Stimulated activated CD4-positive, alpha-beta T cell treated with anti-CD3 and anti-CD28 coated beads, Interleukin-1b, Interleukin-23, amount 100 ng/mL, for 48 hours (primary cell): ENCODE measurements at places on chromosomes 16 and 17.

DNA sequence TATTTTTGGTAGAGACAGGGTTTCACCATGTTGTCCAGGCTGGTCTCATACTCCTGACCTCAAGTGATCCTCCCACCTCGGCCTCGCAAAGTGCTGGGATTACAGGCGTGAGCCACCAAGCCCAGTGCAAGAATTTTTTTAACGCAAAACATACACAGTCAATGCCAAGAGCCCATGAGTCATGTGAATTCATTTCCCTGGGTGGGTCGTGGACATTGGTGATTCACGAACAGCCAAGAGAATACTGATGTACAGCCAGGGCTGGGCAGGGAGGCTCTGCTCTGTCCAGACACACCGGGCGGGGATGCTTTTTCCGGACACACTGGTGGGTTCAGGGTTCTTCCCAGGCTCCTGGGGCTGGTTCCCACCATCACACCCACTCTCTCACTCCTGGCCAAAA is 17.7 kb downstream of the SLC38A8 start:
- DNase-seq: no peak

DNA sequence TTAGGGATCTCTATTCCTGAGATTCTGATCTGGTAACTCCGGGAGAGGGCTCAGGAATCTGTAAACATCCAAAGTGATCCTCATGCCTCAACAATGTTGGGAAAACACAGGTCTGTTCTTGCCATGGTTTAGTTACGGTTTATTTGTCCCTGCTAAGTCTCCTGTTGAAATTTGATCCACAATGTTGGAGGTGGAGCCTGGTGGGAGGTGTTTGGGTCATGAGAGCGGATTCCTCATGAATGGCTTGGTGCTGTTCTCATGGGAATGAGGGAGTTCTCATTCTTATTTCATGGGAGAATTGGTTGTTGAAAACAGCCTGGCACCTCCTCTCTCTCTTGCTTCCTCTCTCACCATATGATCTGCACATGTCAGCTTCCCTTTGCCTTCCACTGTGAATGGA is 608.6 kb upstream of the GOT2 start:
- no peak for DNase-seq

GRCh38 chr17:64661976-64662773 is at the start of gene SMURF2:
Gene SMURF2 (minus strand): TSS chr17:64662307. CDS start chr17:64661880, 427 bp downstream.
- DNase-seq: peak; percentile 75

- peak; percentile 75 for DNase-seq
These were observed 41.5 kb downstream of the CD300LF start for GRCh38 chr17:74671031-74671771.

DNA sequence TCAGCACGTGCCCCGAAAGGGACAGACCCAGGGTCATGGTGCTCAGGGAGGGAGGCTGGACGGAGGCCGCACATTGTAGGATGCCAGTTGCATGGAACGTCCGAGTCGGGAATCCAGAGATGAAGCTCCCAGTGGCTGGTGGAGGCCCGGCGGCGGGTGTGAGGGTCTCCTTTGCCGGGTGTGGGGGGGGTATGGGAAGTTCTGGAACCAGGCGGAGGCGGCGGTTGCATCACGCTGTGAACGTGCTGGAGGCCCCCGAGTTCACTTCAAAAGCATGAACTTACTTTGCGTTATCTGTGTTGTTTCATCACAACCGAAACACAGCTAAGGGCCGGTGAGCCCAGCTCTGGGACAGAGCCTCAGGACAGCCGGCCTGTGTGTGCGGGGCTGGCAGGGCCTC is 73.4 kb upstream of the GNG13 start:
- no peak for DNase-seq

DNA sequence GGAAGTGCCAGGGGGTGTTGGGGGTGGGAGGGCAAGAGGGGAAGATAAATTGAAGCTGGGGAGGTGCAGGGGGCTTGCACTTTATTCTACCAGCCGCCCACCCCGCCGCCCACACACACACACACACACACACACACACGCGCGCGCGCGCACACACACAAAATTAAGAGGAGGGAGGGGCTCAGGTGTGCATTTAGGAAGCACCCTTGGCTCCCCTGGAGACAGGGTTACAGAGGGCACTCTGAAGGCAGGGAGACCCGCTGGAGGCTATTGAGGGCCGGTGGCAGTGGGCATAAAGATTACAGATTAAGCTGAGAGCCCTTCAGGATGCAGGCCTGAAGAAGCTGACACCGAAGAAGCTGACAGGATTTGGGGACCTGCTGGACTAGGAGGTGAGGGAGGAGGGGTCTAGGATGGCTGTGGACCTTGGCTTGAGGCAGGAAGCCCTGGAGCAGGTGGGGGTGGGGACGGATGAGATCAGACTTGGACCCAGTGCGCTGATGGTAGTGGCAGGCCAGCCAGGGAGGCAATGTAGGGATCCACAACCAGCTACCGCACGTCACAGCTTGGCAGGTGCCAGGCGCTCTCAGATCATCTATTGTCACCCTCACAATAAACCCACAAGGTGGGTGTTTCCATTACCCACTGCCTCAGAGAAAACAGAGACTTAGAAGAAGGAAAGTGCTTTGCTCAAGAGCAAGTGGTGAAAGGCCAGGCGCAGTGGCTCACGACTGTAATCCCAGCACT is 772 bp upstream of the SAMD14 start:
- no peak for DNase-seq

- DNase-seq: no peak
These were observed 549.9 kb upstream of the CDH5 start for GRCh38 chr16:65816556-65816955.

- no peak for DNase-seq
These were observed 4.6 kb downstream of the NIP7 start for GRCh38 chr16:69344171-69344570.

DNA sequence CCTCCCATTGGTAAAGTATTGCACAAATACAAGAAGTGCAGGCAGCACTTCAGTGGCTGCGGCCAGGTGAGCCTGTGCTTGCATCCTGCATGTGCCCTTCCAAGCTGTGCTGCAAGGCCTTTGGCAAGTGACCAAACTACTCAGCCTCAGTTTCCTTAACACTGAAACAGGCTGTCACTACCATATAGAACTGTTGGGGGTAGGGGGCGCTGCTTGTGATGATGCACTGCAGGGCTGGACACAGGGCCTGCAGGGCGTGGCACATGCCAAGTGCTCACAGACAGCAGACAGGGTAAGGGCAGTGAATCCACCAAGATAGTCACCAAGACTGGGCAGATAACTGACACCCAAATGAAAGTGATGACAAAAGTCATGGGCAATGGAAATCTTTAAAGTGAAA is 65.6 kb upstream of the SREBF1 start:
- no peak for DNase-seq

DNA sequence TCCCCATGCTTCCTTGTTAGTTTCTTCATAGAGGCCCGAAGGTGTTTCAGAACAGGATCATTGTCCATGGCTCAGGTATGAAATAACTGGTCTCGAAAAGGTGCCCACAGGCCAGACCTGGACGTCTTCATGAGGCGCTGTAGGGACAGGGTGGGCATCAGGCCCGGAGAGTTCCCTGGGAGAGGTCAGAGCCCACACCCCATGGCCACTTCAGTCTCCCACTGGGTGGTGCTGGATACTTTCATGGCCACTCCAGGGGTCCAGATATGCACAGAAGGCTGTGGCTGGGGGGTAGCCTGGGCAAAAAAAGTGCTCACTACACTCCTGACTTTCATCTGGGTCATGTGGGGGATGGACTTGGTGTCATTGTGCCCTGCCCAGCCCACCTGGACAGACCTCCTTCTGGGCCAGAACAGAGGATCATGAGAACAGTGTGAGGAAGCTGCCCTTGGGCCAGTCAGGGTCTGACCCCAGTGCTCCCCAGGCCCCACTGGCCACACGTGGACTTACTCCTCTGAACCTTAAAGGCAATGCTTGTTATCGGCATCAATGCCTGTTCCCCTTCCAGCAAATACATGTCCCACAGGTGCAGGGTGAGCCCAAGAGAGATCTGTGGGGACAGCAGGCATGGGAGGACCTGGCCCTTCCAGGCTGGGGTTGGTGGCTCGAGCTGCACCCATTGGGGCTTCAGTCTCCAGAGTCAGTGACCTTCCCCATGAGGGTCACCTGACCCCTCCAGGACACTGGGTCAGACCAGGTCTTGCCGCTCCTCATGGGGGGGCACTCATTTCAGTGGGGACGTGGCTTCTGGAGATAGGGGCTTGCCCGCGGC is 36.9 kb downstream of the LGALS9 start:
- DNase-seq: no peak

DNA sequence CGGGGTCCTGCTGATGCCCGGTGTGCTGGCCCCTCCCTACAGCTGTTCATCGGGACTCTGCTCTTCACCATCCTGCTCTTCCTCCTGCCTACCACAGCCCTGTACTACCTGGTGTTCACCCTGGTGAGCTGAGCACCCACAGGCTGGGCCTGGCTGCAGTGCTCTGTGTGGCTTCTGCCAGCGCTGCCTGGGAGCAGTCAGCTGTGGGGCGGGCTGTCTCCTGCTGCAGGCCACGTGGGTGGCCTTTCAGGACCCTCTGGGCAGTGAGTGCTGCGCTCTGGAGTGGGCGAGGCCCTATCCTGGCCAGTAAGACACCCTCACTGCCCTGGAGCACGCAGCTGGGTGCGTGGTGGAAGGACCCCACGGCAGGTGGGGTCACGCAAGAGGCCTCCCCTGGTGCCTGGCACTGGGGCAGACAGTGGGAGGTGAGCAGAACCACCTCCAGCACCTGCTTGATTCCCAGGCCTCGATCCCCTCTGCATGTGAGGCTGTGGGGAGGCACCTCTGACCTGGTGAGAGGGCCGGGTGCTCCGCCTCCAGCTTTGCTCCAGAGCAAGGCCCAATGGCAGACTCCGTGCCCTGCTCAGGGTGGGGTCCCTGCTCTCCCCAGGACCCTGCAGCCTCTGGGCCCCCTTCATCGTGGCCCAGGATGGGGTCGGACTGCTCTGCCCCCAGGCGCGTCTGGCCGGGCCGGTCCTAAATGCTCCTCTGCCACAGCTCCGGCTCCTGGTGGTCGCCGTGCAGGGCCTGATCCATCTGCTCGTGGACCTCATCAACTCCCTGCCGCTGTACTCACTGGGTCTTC is 9.5 kb upstream of the RAB40C start:
- no peak for DNase-seq

GRCh38 chr16:74769586-74770190 is 4.9 kb downstream of the FA2H start:
- DNase-seq: no peak

GRCh38 chr17:20098314-20098713 is 89.2 kb downstream of the SPECC1 start:
- DNase-seq: no peak

DNA sequence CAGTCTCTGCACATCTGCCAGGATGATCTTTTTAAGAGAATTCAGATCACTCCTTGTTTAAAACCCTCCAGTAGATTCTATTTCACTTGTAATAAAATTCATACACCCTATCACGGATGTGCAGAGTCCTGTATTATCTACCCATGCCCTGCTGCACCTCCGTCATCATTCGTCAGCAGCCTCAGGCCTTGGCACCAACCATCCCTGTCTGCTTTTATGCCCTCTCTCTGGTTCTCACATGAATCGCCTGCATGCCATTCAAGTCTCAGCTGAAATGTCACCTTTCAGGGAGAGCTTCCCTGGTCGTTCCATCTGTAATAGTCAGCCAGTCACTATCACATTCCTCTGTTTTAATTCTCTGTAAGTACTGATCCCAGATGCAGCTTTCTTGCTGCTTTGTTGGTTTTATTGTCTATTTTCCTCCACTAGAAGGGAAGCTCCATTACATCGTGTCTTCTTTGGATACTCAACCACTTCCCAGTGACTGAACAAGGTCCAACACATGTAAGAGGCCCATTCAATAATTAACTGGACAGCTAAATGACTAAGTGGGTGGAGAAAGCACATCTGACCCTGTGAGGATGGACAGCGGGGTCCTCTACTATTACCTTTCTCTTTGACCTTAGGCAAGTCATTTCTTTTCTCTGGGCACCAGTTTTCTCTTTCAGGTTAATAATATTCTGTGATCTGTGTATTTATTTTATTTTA is 81.2 kb upstream of the GOT2 start:
- no peak for DNase-seq

DNA sequence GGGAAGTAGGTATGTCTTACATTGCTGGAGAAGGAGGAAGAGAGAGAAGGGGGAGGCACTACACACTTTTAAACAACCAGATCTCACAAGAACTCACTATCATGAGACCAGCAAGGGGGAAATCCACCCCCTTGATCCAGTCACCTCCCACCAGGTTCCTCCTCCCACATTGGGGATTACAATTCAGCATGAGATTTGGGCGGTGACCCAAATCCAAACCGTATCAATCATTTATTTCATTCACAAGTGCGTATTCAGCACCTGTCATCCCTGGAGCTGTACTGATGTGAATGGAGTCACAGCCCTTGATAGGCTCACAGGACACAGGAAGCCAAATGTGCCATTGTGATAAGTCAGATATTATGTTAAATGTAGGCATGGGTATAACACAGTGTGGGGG is 228.3 kb upstream of the HSBP1 start:
- DNase-seq: no peak

DNA sequence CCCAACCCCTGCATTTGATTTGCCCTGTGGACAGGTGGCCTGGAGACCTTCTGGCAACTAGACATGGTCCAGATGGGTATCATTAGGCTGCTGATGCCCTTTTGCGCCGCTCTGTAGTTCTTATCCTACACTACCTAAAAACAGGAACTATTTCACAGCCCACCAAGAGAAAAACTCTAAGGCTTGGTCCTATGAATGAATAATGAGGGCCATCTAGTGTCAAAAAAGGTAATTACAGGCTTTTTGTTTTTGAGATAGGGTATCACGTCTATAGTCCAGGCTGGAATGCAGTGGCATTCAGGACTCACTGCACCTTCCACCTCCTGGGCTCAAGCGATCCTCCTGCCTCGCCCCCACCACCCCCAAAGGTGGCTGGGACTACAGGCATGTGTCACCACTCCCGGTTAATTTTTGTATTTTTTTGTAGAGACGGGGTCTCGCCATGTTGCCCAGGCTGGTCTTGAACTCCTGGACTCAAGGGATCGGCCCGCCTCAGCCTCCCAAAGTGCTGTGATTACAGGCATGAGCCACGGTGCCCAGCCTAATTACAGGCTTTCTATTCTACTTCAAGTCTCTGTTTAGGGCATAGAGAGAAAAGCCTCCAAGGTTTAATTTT is 20.9 kb downstream of the COIL start:
- DNase-seq: no peak

- no peak for DNase-seq
These were observed 49.8 kb downstream of the CREBBP start for GRCh38 chr16:3830625-3831254.

DNA sequence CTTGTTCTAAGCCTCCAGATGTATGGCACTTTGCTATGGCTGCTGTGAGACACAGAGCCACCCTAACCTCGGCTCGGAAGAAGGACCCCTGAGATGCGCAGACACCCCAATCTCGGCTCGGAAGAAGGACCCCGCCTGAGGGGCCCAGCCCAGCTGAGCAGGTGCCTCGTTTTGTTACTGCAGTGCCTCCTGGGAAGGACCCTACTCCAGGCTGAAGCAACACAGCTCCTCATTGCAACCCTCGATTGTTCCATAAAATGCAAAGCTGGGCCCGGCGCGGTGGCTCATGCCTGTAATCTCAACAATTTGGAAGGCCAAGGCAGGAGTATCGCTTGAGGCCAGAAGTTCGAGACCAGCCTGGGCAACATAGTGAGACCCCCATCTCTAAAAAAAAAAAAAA is 61.3 kb downstream of the C16orf95 start:
- no peak for DNase-seq
